ENCODE measurements at places on chromosomes 13 and 19.

- no peak for DNase-seq
These were observed 53.0 kb upstream of the ATP12A start for GRCh38 chr13:24627090-24627714.

DNA sequence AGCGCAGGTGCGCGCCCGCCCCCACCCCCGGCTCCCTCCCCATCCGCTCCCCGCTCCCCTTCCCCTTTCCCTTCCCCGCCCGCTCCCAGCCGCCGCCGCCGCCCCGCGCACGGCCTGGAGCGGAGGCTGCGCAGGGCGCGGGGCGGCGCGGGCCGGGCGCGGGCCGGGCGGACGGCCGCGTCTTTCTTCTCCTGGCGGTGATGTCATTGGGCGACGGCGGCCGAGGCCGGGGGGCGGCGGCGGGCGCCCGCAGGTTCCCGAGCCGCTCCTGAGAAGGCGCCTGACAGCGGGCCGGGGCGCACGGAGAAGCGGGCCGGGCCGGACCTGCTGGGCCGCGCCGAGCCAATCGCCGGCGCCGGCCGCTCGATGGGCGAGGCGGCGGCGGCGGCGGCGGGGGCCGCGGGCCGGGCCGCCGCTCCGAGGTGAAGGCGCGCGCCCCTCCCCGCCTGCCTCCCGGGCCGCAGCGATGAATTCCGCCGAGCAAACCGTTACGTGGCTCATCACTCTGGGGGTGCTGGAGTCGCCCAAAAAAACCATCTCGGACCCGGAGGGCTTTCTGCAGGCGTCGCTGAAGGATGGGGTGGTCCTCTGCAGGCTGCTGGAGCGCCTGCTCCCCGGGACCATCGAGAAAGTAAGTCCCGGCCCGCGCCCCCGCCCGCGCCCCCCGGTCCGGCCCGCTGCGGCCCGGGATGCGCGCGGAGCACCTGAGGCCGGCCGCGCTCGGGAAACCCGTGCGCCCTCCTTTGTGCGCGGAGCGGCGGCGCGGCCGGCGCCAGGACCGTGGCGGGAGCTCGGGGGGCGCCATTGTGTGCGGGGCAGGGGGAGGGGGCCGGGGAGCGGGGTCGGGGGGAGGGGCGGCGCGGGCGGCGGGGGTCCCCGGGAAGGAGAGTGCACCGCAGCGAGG lies at the start of gene ARHGEF7:
ARHGEF7 (plus strand) TSS at position 250 of the 904 bp plus-strand sequence; CDS start at position 467, 217 bp downstream.
- no peak for DNase-seq

DNA sequence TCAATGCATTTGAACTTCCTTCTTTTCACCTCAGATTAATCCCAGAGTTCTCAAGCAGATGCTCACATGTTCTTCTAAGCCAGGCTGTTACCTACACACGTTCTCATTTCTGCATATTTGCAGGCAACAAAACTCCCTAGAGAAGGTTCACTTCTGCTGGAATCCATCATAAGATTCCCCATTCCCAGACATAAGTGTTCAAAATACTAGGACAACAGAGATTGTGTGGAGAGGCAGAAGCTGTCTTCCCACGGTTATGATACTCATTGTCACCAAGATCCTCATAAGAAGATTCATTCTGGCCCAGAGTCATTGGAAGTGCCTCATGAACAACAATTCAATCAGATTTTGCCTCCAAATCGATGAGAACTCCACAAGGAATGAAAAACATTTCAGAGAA lies 931.6 kb upstream of the MIR17HG start:
- no peak for DNase-seq

DNA sequence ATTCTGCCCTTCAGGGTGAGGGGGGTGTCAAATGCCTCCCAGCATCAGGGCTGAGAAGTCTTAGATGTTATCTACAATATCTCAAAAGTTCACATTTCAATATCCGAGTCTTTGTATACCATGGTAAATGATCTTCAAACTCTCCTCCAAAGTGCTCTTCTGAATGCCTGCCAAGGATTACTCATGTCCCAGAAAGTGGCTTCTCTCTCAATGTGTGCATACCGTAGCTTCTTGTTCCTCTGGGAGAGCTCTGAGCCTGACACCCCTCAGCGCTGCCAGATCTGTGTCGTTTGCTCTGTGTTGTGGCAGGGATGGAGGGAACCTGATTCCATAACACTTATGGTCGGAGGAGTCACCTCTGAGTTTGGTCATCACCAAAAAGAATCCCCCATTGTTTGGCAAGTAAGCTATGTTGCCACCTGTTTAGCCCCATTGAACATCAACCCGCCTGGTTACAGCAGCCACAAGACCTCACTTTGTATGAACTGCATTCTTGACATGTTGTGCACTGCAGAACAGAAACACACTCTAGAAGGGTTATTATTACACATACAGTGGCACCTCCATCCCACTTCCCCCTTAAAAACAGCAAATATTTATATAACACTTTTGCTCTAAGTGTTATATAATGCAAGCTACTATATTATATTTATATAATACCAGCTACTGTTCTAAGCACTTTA lies 163.1 kb upstream of the MIR17HG start:
- no peak for DNase-seq

GRCh38 chr13:80473695-80474094 lies 132.8 kb upstream of the SPRY2 start:
- DNase-seq, result peak; percentile 18

DNA sequence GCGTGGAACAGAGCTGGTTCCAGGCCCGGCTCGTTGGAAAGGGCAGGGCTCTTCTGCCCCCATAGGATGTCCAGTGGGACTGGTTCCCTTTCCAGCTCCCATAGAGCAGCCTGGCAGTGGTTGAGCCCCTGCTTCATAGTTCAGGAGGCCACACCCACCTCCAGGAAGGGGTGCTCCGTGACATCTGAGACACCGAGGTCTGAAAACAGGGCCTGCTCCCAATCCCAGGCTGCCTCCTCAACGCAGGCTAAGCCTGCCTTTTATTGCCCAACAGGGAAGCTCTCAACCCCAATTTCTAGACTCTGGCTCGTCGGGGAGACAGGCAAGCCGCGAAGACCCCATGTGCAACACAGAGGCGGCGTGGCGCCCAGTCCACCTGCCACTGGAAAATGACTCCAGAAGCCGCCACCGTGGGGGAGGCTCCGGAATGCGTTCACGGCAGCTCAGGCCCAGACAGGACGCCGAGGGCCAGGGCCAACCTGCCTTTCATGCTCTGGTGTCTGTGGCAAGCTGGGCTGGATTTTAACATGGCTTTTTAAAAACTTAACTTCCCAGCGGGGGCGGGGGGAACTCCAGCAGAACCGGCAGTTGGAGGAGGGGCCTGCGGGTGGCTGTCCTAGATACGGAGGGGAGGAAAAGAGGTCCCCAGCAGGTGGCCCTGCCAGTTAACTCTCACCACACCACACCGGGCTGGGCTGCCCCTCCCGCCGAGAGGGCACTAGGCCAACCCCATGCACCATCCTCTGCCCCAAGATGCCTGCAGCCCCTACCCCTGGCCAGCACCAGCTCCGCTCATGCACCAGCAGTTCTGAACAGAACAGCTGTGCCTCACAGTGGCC lies 17.9 kb upstream of the TINCR start:
- no peak for DNase-seq

DNA sequence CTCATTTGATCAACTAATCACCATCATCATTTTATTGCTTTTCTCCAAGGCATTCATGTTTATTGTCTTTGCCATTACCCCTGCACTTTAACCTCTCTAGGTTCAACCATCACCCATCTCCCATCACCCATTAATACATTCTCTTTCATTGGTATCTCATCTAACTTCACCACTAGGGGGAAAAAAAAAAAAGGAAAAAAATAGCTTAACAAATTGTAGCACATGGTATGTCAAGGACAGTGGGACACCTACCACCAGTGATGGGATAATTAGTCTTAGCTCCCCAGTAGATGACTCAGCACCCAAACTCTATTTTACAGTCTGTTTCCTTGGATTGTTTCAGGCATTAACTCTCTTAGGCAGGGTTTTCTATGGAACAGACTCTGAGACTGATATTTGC lies 1770.2 kb upstream of the MIR17HG start:
- DNase-seq, result no peak

DNA sequence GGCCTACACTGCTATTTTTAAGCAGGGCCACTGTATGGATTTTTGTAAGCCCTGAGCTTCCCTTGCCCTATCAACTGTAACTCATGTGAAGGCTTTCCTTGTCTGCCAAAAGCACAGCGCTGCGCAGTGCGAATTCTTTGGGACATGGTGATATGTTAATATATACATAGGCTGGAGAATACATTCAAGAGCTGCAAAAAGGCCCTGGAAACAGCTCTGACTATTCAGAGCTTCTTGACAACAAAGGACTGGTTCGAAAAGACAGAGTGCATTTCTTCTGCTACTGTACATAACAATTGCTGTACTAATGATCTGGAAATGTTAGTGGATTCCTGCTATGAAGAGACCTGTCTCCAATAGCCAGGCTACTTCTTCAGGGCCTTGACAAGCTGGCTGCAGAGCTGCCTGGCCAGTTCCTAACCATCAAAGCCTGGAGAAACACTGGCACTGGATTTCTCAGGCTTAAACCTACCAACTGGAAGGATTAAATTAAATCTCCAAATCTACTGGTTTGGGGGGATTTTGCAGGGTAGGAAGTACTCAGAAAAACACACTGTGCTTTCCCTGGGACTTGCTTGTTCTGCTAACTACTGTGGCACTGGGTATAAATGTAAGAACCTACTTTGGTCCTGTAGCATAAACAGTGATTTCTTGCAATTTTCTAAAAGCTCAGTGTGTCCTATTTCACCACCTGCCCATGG lies 246.9 kb downstream of the DNAJC15 start:
- peak; percentile 34 for DNase-seq

DNA sequence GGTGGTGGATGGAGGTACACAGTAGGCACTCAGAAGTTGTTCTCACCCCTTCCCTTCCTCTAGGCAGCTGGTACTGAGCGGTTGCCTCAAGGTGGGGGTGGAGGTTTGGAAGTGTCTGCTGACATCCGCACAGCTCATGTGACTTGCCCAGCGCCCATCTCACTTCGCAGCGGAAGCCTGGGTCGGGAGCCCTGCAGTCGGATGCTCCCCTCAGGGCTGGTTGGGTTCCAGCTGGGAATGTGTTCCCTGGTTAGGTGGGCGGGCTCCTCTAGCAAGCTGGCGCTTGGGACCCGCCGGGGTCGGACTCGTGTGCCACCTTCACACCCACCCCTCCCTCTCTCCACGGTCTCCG lies 10.2 kb downstream of the PPP1R37 start:
- no peak for DNase-seq

GRCh38 chr13:73450583-73450982 lies 391.8 kb downstream of the KLF5 start:
- peak; percentile 1 for DNase-seq

DNA sequence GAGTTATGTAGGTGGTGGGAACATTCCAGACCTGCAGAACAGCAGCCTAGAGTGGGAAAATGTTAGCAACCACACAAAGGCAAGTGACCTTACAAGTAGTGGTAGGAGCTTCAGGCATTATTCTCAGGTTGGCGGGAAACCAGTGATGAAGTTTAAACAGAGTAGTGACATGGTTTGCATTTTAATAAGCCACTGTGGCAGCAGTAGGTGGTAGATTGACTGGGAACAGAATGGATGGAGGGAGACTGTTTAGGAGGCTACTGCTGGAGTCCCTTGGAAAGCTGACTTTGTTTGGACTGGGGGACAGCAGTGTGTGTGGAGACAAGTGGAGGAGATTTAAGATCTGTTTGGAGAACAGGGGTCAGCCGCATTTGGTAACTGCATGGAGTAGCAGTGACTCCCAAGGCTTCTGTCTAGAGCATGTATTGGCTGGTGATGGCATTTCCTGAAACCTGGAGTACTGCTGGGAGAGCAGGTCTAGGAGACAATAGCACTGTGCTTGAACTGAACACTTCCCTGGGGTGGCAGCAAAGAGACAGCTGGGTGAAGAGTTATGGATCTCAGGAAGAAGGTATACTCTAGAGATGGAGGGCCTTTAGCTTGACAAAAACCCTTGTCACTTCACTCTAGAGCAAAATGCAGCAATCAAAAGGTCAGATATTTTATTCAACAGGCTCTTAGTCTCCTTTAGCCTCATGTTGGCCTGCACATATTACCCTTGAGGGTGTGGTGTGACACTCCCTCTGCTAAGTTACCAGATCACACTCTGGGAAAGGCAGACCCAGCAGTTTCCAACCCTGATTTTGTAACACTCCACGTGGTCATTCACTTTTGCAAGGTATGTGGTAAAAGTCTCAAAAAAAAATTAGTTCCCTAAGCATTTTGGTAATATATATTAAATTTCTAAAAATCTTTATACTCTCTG lies 70.3 kb downstream of the DHRS12 start:
- peak; percentile 15 for DNase-seq

DNA sequence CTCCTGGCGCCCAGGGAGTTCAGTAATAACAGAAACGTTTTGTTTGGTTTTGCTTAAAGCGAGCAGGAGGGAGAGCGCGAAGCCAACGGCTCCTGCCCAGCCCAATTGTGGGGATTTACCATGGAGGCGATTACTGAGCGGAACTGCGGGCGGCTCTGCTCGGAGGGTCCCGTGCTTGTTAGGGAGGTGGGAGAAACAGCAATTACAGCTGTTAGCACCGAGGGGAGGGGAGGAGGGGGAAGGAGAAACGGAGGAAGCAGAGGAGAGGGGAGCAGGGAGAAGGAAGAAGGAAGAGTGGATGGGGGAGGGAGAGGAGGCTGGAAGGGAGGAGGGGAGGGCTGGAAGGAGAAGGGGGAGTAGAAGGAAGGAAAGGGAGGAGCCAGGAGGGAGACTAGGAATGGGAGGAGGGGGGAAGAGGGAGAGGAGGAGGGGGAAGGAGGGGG lies 7.7 kb upstream of the ONECUT3 start:
- no peak for DNase-seq

DNA sequence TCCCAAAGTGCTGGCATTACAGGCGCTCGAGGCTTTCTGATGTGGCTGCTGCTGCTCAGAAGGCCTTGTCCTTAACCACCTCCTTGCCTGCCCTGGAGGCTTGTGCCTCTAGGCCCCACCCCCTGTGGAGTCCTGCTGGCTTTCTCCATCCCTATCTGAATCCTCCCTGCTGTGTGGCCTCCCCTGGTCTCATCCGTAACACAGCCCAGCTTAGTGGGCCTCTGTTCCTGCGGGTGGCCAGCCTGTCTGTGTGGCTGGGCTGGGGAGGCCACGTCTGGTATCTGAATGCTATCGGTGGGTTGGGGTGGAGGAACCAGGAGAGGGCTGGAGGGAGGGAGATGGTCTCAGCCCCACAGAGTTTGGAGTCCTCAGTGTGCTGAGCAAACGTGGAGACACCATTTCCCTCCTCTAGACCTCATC lies 4.7 kb downstream of the RPL28 start:
- no peak for DNase-seq

- no peak for DNase-seq
These were observed 885 bp downstream of the DDX49 start for GRCh38 chr19:18920400-18920799.

GRCh38 chr13:82501834-82502233 lies 1380.4 kb downstream of the SLITRK1 start:
- DNase-seq, result no peak

GRCh38 chr13:95858286-95859075 lies 181.5 kb downstream of the DNAJC3 start:
- DNase-seq, result peak; percentile 55

- DNase-seq, result no peak
These were observed 21.0 kb upstream of the SIAH3 start for GRCh38 chr13:45872566-45872965.

- DNase-seq, result no peak
These were observed 476.2 kb downstream of the KLF12 start for GRCh38 chr13:73657821-73658540.

Measured in IMR-90 (cell line).